ENCODE measurements at places on chromosomes 16 and 17.
A peak's percentile ranks its signal among the peaks of the same experiment; 100 is the strongest.

GRCh38 chr17:36498560-36499300, 12.2 kb downstream of the ZNHIT3 start:
- DNase-seq, result no peak

- no peak for DNase-seq
These were observed 9.4 kb downstream of the C16orf89 start for GRCh38 chr16:5056352-5056751.

DNA sequence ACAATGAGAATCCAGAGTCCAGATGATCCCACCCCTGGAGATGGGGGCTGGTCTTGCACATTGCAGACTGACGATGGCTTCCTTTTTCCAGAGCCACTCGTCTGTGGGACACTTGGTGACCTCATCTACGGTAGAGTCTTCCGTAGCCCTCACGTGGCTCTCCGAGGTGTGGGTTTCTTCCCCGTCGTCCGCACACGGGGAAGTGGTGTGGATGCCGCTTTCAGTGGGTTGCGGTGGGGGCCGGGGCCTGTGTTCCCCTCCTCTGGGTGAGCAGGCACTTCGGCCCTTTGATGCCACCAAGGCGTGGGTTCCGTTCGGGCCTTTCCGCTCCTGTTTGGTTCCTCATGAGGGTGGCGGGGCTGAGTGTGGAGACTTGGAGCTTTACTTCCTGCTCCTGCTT, 21.4 kb downstream of the BAIAP2 start:
- DNase-seq, result no peak

GRCh38 chr17:69538795-69539194, 124.3 kb downstream of the MAP2K6 start:
- DNase-seq, result no peak

DNA sequence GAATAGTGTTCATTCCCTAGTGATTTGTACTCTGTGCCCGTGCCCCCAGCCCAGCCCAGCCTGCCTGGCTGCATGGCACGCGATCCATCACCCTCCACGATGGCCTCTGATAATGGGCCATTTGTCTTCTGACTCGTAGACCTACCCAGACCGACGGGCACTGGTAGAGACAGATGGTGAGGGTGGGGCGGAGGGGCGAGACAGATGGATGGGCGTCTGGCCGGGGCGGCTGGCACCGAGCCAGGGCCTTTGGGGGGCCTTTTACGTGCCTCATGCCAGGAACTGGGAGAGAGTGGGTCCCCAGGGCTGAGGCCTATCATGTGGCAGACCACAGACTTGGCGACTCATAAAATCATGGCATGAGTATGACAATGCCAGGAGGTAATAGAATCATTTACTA, 25.4 kb downstream of the CRHR1 start:
- DNase-seq, result no peak

- no peak for DNase-seq
These were observed 21.4 kb downstream of the PECAM1 start for GRCh38 chr17:64369007-64369893.

- DNase-seq, result no peak
These were observed 1.5 kb upstream of the TBCD start for GRCh38 chr17:82750241-82750908.

- peak; percentile 46 for DNase-seq
These were observed 997 bp downstream of the ACADVL start for GRCh38 chr17:7220593-7221277.

- DNase-seq, result no peak
These were observed 25.6 kb upstream of the NPTX1 start for GRCh38 chr17:80501741-80502577.
